ENCODE measurements at places on chromosomes 6 and 20.

GRCh38 chr20:56428881-56429280 lies 16.8 kb downstream of the CASS4 start:
- DNase-seq = no peak

DNA sequence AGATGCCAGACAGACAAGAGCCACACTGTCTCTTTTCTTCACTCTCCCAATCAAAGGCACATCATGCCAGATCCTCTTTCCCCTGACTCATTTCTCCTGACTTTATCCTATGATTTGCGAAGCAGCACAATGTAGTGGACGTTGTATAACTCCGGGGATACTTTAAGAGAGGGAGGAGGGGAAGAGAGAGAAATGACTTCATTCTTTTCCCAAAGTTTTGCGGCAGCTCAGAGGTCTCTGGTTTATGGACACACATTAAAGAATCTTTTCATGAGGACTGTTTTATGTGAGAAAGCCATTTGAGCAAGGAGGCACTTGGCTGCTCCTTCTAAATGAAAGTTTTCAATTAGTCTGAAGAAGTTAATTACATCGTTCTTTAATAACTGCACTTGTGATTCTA lies 75.1 kb upstream of the MC3R start:
- DNase-seq = no peak

DNA sequence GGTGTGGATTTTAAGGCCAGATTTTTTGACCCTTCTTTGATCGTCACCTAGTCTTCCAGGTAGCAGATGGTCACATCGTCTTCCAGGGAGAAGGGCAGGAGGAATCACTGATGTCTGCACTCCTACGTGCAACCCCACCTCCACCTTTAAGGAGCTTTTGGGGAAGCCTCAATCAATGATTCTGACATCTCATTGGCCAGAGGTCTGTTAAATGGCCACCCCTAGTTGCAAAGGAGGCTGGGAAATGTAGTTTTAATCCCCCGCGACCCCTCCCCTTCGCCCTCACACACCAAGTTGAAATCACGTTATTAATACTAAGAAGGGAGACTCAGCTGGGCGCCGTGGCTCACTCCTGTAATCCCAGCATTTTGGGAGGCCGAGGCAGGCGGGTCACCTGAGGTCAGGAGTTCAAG lies 151.4 kb downstream of the BCAS1 start:
- peak; percentile 16 for DNase-seq

DNA sequence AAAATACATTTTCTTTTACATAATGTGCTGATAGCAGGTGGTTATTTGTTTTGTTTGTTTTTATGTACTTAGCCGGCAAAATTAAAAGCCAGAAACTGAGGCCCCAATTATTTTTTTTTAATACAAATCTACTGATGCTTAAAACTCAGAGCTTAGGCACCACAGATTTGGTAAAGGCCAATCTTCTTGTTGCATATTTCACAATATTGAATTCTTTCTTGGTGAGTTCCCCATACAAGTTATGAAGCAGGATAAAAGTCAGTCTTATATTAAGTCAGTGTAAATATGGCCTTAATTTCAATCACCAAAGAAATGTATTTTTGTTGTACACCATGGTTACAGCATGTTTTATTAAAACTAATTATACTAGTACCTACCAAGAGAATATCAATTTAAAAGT lies 16.3 kb upstream of the ZDHHC14 start:
- DNase-seq = no peak

DNA sequence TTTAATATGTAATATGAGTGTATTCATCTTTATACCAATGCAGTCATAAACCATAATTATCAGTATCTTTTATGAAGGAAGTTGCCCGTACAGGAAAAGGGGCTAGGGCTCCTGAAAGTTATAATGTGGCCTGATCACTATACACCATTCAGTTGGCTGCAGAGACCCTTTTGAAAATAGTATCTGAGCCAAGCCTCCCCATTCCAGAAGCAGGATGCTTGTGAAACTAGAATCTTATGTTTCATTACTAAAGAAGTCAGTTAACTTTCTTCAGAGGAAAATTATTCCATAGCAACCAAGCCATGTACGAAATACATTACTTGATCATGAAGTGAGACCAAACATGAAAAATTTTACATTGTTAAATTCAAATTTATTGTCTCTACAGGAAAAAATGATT lies 251.5 kb upstream of the TCF21 start:
- DNase-seq = no peak

DNA sequence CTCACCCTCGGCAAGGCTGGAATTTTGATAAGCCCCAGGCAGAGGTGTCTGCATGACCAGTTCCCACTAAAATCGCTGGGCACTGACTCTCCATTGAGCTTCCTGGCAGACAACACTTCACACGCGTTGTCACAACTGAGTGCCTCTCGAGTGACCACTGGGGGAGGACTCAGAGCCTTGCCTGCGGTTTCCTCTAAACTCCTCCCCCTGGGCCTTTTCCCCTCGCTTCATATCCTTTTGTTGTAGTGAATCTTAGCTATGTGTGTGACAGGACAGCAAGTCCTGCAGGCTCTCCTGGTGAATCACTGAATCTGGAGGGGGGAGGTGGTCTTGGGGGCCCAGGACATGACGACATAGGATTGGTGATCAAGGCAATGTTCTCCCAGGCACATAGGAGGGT lies 670.8 kb downstream of the PRKN start:
- DNase-seq = no peak

DNA sequence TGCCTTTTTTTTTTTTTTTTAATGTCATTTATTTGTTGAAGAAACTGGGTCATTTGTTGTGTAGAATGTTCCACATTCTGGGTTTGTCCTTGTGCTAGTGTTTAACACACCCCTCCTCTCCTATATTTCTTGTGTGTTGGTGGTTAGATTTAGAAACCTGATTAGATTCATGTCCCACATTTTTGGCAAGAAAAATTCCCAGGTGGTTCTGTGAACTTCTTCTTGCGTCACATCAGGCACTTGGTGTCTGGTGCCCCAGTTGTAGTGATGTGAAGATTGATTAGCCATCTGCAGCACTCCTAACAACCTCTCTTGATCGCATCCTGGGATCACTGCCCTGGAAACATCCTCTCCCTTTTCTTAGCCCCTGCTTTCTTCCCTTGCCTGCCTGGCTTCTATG lies 7.8 kb downstream of the PIGT start:
- DNase-seq = no peak

DNA sequence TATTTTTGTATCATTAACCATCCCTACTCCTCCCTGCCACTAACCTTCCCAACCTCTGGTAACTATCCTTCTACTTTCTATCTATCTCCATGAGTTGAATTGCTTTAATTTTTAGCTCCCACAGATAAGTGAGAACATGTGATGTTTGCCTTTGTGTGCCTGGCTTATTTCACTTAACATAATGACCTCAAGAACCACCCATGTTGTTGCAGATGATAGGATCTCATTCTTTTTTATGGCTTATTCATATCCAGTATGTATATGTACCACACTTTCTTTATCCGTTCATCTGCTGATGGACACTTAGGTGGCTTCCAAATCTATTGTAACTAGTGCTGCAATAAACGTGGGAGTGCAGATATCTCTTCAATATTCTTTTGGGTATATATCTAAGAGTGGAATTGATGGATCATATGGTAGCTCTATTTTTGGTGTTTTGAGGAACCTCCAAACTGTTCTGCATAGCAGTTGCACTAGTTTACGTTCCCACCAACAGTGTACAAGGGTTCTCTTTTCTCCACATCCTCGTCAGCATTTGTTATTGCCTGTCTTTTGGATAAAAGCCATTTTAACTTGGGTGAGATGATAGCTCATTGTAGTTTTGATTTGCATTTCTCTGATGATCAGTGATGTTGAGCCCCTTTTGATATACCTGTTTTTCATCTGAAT lies 201.4 kb downstream of the ARHGAP18 start:
- no peak for DNase-seq

DNA sequence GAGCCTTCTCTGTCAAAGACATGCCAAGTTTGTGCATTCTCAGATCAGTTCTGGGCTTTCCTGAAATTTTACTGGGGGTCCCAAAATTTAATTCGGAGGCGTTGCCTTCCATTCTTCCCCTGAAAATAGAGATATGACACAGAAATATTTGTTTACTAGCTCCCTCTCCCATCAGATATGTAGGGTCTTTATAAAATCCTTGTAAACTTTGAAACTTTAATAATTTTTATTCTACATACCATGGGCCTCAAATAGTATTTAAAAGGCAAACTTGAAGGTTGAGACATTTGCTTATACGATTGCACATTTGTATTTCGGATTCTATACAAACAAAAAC lies 54.6 kb downstream of the IL20RA start:
- DNase-seq = no peak

- DNase-seq = no peak
Measured at GRCh38 chr6:138330763-138331162, 46.9 kb upstream of the SMIM28 start.

GRCh38 chr20:5787796-5788165 lies 37.6 kb downstream of the SHLD1 start:
- no peak for DNase-seq

DNA sequence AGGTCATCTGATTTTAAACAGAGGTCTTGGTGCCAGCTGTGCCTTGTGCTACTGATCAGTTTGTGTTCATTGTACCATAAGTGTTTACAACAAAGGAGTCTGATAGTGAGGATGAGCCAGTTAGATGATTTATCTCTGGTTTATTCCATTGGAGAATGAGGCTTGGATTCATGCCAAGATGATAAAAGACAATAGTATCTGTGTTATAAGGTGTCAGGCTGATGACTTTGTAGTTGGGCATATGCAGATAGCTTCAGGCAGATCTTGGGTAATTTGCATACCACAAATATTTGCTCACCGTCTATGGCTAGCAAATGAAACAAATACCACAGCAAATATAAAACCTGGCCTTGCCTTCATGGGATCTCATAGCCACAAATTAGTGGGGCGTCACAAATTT lies 43.3 kb upstream of the PHACTR2 start:
- DNase-seq = no peak

DNA sequence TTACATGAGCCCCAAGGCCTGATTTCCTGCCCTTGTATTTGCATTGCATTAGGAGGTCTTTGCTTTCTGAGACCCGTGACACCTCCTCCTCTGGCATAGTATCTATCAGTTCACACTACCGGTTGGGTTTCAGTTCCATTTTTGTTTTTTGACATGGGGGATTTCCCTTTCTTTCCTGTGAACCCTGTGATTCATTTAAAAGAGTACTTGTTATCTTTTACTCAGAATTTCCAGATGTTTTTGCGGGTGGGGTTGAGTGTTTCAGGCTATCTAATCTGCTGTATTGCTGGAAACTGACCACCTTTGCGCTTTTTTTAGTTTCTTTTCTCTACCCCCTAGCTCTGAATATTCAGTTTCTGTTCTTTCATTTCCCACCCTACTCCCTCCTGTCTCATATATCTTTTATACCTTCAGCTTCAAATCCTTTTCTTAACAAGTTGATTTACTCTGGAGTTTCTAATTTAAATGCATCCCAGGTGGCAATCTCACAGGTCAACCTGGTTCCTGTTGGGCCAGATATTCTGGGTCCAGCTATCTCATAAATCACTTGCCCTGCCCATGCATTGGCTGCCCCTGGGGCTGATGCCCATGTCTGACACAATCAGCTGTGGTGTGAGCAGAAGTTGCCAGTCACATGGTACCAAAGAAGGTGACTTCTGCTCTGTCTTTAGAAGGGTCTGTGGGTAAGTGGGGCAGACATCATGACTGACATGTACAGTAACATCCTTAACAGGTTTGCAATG lies 14.3 kb upstream of the NCOA3 start:
- DNase-seq = no peak

- DNase-seq = peak; percentile 54
Measured at GRCh38 chr20:19888269-19888671, 128.9 kb upstream of the NAA20 start.

- no peak for DNase-seq
Measured at GRCh38 chr6:20811109-20811761, 277.0 kb downstream of the CDKAL1 start.

GRCh38 chr6:88074791-88075190 lies 27.1 kb downstream of the SPACA1 start:
- no peak for DNase-seq

- no peak for DNase-seq
Measured at GRCh38 chr20:54377992-54378773, 97.2 kb upstream of the DOK5 start.
